ENCODE measurements at places on chromosomes 7 and 10. TPM values are rescaled to one million over a fixed set of nuclear protein-coding genes. Genes with fewer than 3 reads are reported as not detected.

PTPRZ1 gene
- total RNA-seq = 319 TPM

AGAP3 gene
- 68.5 TPM for total RNA-seq

OR2F2 gene
- not detected for total RNA-seq

RELN gene
- 77.0 TPM for total RNA-seq

NFE2L3 gene
- total RNA-seq = 10.6 TPM

RBP4 gene
- total RNA-seq = 6.7 TPM

ADRB1 gene
- total RNA-seq = 7.6 TPM

FAM25A gene
- not detected for total RNA-seq

CAV2 gene
- total RNA-seq = 12.2 TPM

C10orf67 gene
- total RNA-seq = 1.2 TPM

BRI3 gene
- total RNA-seq = 29.1 TPM

LRGUK gene
- total RNA-seq = 11.8 TPM

PKD2L1 gene
- 0.46 TPM for total RNA-seq

OPALIN gene
- total RNA-seq = not detected

TIMM23 gene
- 65.7 TPM for total RNA-seq

ASAH2 gene
- total RNA-seq = 3.0 TPM

STEAP1 gene
- total RNA-seq = 1.2 TPM

CPVL gene
- 14.1 TPM for total RNA-seq

IFIT1B gene
- 0.92 TPM for total RNA-seq

ADAM12 gene
- total RNA-seq = 8.8 TPM

SKIDA1 gene
- total RNA-seq = 6.9 TPM

EBLN1 gene
- total RNA-seq = not detected

VIPR2 gene
- 2.8 TPM for total RNA-seq

NAPEPLD gene
- total RNA-seq = 24.0 TPM

IGFBP1 gene
- 0.23 TPM for total RNA-seq

CALML5 gene
- not detected for total RNA-seq

ANKRD30A gene
- total RNA-seq = not detected

GARIN1A gene
- total RNA-seq = 0.92 TPM

HSPB1 gene
- 15.7 TPM for total RNA-seq

All from diencephalon (tissue), 1 donor.